ENCODE measurements at places on chromosomes 4 and X.

DNA sequence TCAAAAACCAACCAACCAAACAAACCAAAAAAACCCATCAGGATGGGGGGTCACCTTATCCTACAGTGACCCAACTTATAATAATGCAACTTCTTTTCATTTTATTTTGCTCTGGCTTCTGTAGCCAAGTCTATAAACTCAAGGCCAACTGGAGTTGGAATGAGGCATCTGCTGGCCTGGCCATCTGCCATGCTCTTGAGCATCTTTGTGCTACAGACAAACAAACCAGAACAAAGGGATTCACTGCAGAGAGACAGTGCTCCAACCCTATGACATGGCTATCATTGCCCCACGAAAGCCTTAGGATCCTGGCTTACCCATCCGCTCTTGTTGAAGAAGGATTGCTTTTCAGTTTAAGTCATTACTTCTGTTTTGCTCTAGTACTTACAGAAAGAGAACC is 49.2 kb upstream of the SCRG1 start:
- DNase-seq: no peak

DNA sequence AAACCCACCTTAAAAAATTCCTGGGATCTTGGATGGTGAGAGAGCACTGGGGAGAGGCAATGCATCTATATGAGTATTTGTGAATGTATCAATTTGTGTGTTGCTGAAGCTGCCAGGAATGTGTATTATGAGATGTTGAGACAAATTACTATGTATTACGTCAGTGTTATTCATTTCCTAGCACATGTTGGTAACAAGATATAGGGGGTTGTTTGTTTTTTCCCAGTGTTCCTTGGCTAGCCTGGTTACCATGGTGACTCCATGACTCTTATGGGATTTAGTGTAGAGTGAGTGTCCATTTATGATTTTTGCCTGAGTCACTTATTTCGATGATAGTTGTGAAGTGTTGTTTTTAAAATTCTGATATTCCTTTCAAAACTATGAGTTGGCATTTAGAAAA is 65.6 kb downstream of the RAB40A start:
- DNase-seq: no peak

- no peak for DNase-seq
These were observed 2.1 kb upstream of the VCX3B start for GRCh38 chrX:8462488-8462887.

GRCh38 chrX:340121-340520 is 21.5 kb upstream of the GTPBP6 start:
- DNase-seq: no peak

GRCh38 chrX:10534611-10535010 is 85.8 kb downstream of the MID1 start:
- DNase-seq: no peak

- DNase-seq: no peak
These were observed 7.8 kb downstream of the SPATA4 start for GRCh38 chr4:176187624-176188023.

DNA sequence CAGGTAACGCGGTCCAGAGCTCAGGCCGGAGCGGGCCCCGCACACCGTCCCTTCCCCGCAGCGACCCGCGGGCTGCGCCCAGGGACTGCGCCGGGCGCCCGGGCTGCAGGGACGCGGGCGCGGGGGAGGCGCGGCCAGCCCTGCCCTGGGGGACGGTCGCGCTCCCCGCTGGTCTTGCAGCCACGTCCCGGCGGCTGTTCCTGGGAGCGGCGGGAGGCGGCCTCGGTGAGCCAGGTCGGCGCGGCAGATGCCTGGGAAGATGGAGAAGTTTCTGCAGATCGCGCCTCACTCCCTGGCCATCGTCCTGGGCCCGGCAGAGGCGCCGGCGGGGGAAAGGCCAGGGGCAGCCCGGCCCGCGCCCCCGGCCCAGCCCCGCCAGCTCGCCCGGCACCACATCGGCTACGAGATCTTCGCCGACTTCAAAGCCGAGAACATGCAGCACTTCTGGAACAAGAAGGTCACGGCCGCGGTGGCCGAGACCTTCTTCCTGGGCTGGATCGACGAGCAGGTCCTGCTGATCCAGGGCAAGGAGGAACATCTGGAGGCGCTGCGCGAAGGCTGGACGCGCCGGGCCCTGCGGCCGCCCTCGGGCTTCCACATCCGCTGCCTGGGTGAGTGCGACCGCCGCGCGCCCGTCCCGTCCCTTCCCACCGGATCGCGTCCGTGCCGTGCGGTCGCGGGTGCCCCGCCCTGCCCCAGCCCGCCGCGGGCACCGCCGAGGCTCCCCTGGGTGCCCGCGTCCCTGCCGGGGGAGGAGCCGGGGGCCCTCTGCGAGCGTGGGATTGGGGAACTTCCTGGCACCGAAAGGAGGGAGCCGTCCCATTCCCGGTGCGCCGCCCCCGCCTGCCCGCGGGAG is 107.4 kb upstream of the STOX2 start:
- DNase-seq: peak; percentile 65

DNA sequence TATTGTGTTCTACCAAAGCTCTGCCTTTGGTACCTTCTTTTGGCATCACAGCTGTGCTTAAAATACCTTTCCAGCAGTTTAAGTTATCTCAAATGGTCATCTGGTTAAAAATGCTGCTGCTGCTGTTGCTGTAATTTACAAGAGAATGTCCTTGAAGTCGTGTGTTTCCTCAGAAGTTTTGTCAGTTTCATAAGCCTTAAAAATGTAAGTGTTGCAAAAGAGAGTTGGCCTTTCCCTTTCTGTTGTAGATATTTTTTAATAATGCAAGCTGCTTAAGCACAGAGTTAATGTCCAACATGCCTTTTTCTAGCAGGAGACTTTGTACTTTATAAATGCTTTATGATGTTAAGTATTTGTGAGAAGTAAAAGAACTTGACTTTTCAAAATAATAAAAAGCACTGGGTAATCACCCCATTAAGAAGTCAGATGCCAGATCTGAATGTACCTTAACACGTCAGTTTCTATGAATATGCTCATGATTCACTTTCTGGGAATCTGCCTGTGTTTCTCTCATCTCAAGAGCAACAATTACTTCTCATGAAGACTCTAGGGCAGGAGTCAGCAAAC is 35.3 kb upstream of the TENM3 start:
- no peak for DNase-seq

DNA sequence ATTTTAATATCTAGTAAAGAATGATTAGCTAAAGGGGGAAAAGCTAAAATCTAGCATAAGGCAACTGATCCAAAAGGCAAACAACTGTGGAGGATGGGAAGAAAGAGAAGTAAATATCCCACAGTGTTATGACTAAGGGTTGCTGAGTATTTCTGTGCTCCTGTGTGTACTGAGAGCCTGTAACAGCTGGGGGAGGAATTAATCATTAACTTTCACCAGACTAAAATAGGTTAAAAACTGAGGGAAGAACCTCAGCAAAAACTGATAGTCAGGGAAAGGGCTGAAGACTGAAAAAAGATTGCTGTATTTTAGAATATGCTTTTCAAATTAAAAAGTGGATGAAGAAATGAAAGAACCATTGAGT is 365.9 kb downstream of the CXXC4 start:
- DNase-seq: no peak

GRCh38 chr4:87521757-87522374 is 7.3 kb downstream of the SPARCL1 start:
- no peak for DNase-seq

DNA sequence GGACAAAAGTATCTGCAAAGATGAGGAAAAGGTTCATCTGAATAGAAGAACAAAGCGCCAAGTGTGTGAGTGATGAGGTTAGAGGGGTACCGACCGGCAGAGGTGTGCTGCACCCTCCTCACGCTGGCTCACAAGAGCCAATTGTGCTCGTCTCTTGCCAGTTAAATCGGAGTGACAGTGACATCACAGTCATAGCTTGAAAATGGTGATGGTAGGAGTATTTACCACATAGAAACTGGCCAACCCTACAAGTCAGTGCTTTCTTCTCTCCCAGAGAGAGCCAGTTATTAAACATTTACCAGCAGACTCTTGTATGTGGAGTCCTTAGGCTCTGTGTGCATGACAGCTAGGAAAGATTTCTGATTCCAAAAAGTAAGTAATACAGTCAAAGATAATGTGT is 32.4 kb downstream of the CLDN22 start:
- no peak for DNase-seq

GRCh38 chrX:135389717-135390116 is 32.0 kb upstream of the SMIM10L2A start:
- DNase-seq: peak; percentile 40

DNA sequence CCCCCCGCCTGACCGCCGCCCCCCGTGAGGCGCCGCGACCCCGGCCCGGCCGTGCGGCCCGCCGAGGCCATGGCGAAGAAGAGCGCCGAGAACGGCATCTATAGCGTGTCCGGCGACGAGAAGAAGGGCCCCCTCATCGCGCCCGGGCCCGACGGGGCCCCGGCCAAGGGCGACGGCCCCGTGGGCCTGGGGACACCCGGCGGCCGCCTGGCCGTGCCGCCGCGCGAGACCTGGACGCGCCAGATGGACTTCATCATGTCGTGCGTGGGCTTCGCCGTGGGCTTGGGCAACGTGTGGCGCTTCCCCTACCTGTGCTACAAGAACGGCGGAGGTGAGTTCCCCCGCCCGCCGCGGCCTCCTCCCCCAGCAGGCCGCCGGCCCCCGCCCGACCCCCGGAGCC is 780 bp downstream of the SLC6A8 start:
- DNase-seq: no peak

GRCh38 chr4:177041356-177041755 is 248.6 kb upstream of the VEGFC start:
- no peak for DNase-seq

DNA sequence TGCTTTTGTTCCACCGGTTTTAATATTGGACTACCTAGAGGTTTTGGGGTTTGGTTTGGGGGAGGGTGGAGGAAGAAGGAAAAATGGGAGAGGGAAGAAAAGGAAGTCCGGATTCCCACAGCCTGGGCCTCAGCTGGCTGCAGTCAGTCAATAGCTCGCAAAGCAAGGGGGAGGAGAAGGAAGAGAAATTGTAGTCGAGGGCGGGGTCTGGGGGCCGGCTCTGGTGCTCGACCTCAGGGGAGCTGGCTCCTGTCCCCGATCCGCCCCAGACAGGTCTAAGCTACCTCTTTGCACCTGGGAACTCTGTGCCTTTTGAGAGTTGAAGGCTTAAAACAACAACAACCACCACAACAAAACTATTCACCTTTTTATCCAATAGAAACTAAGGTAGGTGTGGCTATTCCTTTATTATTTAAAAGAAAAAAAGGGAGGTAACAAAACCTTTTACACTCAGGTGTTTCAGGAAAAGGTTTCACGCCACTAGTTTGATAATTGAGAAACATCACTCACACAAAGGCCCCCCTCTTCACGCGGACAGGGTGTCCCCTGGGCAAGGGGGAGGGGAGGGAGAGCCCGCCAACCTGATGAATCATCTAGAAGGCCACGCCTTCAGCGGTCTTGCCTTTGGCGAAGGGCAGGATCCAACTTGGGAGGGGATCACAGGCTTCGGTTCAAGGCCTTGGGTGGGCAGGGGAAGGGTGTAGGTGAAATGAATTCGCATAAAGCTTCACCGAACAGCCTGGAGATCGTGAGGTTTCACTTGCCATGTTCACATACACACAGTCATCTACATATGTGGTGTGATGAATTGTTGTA is 1.6 kb upstream of the LNX1 start:
- DNase-seq: peak; percentile 92

- DNase-seq: no peak
These were observed 21.1 kb downstream of the ACOX3 start for GRCh38 chr4:8419222-8420041.

DNA sequence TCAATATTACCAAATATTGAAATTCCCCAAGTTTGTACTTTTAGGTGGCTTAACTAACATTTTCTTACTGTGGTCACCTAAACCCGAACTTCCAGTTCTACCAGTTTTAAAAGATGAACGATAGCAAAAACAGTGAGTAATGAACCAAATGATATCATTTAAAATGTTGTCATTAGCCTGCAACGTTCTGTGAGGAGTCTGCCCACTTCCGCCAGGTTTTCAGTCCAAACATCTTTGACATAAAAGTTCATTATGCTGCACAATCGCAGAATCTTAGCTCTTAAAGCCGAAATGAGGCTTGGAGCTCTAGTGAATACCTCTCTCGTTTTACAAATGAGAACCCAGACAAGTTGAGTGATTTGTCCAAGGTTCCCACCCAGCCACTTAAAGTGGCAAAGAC is 762 bp downstream of the PIGA start:
- peak; percentile 6 for DNase-seq
